ENCODE measurements at places on chromosomes 2 and 18.
A peak's percentile ranks its signal among the peaks of the same experiment; 100 is the strongest.

GRCh38 chr2:38178119-38178518 is 102.2 kb upstream of the CYP1B1 start:
- DNase-seq: peak; percentile 85

- DNase-seq: no peak
These were observed 489.1 kb downstream of the STK39 start for GRCh38 chr2:167758292-167758691.

DNA sequence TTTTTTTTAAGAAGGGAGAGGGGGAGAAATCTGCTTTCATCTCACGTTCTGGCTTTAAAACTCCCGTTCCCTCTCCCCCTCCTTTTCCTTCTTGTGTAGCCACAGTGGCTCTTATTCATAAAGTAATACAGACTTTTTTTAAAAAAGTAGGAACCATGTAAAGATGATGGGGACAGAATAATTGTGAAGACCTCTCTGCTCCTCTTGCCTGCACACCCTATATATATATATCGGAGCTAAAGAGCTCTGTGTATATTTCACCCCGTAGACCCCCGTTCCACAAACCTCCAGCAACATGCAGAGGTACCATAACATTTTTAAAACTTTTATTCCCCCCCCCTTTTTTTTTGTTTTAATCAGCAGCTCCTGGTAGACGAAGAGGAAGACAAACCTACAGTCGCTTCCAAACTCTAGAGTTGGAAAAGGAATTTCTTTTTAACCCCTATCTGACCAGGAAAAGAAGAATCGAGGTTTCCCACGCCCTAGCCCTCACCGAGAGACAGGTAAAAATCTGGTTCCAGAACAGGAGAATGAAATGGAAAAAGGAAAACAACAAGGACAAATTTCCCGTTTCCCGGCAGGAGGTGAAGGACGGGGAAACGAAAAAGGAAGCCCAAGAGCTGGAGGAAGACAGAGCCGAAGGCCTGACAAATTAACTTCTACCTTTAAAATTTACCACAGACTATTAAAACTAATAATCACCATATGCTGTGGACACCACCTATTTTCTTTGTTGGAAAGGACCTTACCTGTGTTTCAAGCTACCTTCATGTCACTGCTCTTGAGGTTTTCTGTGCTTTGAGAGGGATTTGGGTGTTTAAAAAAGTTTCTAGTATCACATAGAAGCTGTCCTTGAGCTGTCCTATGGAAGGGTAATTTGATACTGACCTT is 1.7 kb downstream of the HOXD8 start:
- DNase-seq: no peak

GRCh38 chr2:150387586-150388288 is 99.7 kb downstream of the RND3 start:
- peak; percentile 16 for DNase-seq

GRCh38 chr2:55051026-55051866 is 995 bp upstream of the RTN4 start:
- peak; percentile 100 for DNase-seq

DNA sequence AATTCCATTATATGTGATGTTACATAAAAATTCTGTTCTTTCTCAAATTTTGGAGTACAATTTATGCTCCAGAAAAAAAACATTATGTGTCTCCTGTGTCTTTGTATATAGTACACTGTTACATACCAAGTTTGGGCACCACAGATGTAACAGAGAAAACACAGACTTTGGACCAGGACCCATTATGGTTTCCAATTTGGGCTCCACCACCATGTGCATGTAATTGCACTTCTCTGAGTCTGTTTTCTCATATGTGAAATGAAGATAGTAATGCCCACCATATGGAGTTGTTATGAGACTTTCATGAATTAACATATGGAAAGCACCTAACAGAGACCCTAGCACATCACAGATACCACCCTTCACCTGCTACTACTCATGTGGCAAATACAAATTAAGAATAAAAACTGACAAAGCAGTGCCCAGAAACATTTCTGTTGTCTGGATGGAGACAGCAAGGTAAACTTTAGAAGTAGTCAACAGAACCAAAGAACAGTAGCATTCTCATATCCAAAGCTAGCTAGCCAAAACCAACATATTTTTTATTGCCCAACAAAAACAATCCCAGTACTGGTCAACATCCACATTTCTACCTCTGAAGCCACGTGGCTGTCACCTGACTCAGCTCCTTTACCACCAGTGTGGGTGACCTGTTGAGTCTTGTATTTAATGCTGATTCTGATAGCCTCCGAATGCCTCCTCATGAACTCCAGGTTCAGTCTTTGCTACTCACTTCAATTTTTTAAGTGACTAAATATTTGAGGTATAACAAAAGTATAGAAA is 42.9 kb downstream of the ANTXR1 start:
- DNase-seq: no peak

DNA sequence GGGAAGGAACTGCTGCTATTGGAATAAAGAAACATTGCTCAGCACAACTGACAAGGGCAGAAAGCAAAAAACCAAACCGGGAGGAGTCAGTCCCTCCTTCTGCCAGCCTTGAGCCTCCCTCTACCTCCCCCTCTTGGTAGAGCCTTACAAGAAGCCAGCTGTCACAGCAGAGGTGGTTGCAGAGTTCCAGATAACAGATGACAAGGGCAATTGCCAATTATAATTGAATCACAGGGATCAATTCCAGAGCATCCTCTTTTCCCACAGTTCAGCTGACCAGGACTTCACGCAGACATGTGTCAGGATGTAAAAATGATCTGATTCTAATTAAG is 548.2 kb upstream of the LRRTM1 start:
- DNase-seq: no peak

DNA sequence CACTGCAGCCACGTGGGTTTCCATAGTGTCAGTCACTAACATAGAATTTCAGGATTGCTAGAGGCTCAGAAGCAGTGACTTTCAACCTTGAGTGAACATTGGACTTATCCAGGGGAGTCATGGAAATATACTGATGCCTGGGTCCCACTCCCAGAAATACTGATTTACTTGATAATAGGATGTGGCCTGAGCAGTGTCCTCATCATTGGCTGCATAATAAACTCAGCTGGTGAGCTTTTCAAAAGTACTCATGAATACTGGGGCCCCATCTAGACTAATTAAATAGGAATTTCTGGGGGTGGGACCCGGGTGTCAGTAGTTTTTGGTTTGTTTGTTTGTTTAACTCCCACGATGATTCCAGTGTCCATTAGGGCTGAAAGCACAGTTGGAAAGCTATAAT is 141.4 kb downstream of the COL4A4 start:
- peak; percentile 6 for DNase-seq

- no peak for DNase-seq
These were observed 163.0 kb downstream of the MREG start for GRCh38 chr2:215850380-215850779.

- no peak for DNase-seq
These were observed 365.0 kb upstream of the CELF4 start for GRCh38 chr18:37930640-37931039.

DNA sequence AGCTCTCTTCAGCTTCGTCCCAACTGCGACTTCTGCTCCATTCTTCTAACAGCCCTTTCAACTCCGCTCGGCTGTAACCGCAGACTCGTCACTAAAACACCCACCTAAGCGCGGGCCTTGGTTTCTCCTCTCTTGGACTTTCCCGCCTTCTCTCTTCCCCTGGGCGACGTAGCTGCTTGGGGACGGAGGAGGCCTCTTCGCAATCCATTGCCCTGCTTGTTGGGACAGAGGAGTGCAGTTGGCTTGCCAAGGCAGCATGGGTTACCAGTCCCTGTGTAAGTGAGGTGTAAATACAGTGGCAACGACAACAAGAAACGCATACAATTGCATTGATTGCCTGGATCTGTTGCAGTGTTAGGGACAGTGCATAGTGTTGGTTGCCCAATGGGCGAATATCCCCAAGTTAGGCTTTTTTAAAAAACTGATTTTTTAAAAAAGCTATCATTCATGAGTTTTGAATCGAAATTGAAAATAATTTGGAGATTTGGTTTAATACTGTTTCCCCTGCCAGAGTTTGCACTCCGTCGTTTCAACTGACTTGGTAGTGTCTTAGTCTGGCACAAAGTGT is 484 bp upstream of the DARS1 start:
- no peak for DNase-seq

DNA sequence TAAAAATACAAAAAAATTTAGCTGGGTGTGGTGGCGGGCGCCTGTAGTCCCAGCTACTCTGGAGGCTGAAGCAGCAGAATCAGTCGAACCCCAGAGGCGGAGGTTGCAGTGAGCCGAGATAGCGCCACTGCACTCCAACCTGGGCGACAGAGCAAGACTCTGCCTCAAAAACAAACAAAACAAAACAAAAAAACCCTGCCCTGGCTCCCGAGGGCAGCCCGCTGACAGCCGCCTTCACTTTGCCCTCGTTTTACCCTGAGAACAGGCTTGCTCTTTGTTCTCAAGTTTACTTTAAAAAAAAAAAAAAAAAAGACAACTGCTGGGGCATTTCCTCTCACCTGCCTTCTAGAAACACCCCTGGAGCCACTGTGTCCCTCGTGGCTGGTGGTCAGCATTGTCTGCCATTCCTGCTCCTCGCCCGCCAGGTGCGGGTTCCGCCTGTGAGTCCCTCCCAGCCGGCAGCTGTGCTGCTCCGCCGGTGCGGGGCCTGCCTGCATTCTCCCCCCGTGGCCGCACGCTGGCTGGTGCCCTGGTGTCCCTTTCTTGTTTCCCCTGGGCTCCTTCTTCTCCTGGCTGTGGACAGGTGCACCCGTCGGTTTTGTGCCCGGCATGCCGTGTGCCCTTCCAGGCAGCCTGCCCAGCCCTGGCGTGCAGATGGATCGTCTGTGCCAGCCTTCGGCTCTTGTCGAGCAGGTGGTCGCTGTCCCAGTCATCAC is 105.7 kb downstream of the USP40 start:
- DNase-seq: no peak

DNA sequence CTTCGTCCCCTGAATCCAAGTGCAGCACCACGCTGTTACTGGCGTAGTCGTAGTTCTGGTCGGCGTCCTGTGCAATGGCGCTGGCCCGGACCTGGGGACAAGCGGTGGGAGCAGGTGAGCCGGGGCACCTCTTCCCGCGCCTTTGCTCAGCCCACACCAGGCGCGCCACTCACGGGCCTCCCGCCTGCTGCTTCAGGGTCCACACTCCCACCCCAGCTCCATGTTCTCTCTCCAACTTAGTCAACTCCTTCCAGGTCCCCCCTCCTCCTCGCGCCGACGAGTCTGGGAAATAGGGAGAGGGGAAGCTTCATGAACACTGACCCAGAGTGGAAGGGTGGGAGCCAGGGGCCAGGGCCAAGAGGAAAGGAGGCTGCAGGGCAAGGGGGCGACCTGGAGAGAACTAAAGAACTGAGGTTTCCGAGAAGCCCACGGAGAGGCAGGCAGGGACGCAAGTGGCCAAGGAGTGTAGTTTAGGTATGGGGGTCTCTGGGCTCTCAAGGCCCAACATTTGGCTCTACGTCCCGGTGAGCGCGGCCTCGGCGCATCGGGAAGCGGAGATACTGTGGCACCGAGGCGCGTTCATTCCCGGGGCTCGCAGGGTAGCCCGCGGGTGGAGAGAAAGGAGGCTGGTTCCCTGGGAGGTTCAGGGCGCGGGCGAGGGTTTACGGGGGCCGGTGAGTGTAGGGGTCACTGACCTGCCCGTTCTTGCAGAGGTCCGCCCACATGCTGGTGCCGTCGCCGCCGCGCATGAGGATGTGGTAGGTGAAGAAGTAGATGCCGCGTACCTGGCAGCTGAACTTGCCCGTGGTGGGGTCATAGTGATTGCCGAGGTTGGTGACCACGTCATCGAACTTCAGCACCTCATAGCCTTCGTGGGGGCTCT is 1.4 kb downstream of the C1QL2 start:
- no peak for DNase-seq

DNA sequence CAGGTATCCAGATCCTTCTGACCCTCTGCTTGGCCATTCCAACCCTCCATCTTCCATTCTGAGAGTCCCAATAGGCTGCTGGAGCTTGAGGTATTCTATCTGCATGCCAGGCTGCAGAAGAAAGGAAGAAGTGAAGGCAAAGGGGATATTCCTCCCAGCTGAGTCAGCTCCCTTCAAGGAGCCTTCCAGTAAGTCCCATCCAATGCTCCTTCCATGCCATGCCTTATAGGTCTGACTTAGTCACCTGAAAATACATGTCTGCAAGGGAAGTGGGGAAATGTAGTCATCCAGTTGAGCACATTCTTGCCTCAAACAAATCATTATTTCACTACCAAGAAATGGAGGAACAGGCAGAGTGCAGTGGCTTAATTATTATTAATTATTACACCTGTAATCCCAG is 464.6 kb downstream of the CNTNAP5 start:
- DNase-seq: no peak

- peak; percentile 59 for DNase-seq
These were observed at the start of gene NFATC1 for GRCh38 chr18:79395761-79396404. Gene NFATC1 (plus strand): TSS chr18:79395930. CDS start chr18:79396225, 295 bp downstream.

GRCh38 chr2:54009549-54009948 is 38.8 kb upstream of the PSME4 start:
- no peak for DNase-seq

DNA sequence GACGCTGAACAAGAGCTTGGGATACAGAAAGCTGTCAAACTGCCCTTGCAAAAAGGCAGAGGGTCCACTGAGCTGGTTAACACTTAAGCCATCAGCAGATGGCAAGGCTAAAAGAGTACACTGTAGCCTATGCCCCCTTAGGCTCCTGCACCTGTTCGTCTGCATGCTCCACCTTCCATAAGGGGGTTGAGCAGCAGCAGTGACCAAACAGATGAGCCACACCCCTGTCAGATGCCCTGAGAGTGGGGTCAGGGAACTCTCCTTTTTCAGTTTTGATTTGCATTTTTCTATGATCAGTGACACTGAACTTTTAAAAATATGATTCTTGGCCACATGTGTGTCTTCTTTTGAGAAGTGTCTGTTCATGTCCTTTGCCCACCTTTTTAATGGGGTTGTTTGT is 402.5 kb upstream of the FAM98A start:
- no peak for DNase-seq

- no peak for DNase-seq
These were observed 59.2 kb upstream of the LYPD6B start for GRCh38 chr2:148979164-148979918.

Measured in astrocyte (in vitro differentiated cells and primary cell).